ENCODE measurements at places on chromosomes 3 and 15.

DNA sequence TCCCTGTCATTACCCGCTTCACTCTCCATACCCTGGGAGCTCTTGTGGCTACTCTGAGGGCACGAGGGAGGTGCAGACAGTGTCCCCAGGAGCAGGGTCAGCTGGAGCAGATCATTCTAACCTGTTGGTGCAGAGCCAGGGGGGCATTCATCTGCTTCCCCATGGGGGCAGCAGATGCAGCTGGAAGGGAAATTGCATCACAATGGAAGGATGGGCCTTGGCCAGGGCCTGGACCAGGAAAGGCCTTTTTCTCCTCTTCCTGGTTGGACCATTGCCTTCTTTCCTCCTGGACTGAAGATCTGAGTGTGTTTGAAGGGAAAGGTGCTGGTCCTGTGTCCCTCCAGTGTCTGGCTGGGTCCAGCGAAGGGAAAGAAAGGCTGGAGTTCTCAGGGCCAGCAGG, 55.7 kb downstream of the EPHB1 start:
- DNase-seq, result no peak

DNA sequence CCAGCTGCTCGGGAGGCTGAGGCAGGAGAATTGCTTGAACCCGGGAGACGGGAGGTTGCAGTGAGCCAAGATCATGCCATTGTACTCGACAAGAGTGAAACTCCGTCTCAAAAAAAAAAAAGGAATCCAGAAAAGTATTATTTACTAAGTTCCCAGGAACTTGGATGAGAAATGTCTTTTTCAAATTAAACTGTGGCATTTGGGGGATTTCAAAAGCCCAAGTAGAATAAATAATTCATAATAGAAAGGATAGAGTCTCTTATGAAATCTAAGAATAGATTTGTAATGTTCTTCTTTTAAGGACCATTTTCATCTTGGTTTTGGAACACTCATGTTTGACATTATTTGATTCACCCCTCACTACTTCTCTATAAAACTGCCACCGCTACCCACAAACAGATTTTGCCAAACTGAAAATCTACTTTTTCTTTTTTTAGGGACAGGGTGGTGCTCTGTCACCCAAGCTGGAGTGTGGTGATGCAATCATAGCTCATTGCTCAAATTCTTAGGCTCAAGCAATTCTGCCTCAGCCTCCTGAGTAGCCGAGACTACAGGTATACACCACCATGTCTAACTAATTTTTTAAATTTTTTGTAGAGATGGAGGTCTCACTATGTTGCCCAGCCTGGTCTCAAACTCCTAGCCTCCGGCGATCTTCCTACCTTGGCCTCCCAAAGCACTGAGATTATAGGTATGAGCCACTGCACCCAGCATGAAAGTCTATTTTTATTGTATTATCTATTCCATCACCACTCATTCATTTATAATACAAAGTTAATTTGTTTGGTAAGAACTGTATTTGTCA, 99.3 kb downstream of the SENP2 start:
- DNase-seq, result peak; percentile 1

DNA sequence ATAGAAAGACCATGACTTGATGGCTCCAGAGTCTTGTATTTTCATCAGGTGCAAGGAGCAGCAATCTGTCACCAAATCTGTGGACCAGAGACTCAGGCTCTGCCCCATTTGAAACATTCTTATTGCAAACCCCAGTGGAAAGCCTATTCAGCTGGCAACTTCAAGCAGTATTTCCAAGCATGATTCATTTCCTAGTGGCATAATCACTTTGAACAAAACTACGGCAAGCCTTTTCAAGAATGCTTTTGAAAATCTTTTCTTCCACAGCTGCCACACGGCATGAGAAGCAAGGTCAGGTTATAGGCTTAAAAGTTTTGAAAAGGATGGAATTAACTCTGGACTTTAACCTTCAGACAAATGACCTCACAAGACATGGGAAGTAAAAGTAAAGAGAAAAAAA, 122.0 kb upstream of the BFSP2 start:
- no peak for DNase-seq

DNA sequence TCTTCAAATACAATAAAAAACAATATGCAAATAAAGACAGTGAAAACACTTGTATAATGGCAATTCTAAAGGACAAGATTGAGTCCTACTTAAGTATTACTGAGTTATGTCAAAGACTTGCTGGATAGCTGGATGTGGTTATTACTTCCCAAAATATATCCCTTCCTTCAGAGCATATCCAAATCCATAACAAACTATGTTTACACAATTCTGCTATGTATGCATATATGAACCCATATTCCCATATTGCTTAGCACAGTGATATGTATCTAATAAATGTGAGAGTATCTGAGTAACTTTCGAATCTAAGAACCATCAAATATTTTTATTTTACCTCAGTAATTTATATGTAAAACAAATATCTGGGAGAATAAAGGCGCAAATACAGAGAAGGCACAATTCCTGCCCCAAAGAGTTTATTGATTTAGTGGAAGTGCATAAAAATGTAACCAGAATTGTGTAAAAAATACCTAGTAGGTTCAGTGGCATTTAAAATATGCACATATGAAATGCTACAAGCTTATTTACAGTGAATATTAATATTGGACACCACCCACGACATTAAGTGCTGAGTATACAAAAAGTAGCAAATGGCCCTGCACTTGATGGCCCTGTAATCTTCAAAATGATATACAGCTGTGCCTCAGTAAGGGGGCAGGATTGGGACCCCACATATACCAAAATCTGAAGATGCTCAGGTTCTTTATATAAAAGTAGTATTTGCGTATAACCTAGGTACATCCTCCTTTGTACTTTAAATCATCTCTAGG, 37.1 kb downstream of the TMEM212 start:
- no peak for DNase-seq

- DNase-seq, result no peak
Measured at GRCh38 chr3:23740517-23740965, 65.2 kb upstream of the UBE2E1 start.

DNA sequence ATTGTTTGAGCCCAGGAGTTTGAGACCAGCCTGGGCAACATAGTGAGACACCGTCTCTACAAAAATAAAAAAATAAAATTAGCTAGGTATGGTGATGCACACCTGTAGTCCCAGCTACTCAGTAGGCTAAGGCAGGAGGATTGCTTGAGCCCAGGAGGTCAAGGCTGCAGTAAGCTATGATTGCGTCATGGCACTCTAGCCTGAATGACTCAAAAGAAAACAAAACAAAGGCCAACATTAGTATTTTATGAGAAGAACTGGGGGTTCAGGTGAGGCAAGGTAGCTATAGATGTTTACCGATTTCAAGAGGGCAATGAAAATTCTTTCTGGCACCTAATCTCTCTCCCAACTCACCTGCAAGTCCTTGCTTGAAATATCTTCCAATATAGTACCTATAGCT, 77.2 kb downstream of the GREM1 start:
- DNase-seq, result no peak

DNA sequence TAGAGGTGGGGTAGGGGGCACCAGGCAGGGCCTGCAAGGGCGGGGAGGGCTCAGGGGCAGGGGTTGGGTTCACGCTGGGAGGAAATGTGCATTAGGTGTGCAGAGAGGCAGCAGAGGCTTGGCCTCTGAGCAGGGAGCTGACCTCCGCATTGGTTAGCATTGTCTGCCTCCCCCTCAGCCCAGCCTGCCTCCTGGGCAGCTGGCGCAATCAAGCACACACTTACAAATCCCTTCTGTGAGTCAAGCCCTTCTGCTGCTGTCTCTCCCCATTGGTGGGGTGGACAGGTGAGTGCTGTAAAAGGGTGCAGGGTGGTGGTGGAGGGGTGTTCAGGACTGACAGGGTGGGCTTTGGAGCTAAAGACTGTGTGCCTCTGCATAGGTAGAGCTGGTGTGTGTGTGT, 9.3 kb downstream of the LOXL1 start:
- no peak for DNase-seq

- no peak for DNase-seq
Measured at GRCh38 chr3:188979669-188980310, 192.0 kb upstream of the TPRG1 start.

- no peak for DNase-seq
Measured at GRCh38 chr3:62835554-62836236, 39.5 kb downstream of the CADPS start.

Measured in AG09309 (cell line).